CD4-positive, alpha-beta T cell treated with Interleukin-6 for 4 hours (primary cell): ENCODE measurements at places on chromosomes 13 and 19.

GRCh38 chr19:23855676-23856075, 59.0 kb upstream of the ZNF726 start:
- no peak for DNase-seq

- peak; percentile 64 for DNase-seq
Measured at GRCh38 chr19:861756-862580, 2.5 kb downstream of the CFD start.

DNA sequence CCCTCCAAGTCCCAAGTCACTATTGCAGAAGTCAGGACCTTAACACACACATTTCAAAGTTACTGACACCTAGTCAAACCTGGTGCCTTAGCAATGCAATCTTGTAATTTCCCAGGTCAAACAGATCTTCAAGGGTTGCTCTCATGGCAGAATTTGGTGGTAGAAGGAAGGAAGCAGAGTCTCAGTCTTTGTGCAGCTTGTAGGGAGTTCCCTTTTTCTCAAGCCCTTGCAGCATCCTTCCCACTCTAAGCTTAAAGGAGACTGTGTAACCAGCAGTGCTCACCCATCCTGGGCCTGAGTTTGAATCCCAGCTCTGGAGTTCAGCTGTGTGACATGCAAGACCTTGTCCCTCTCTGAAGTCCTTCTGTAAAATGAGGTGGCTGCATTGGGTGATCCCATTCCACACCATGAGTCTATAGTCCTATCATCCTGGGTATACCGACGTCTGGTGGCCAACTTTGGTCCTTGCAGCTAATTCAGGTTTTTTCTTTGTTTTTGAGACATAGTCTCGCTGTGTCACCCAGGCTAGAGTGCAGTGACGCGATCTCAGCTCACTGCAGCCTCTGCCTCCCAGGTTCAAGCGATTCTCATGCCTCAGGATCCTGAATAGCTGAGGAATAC, 9.8 kb downstream of the SIGLEC10 start:
- DNase-seq: peak; percentile 42

DNA sequence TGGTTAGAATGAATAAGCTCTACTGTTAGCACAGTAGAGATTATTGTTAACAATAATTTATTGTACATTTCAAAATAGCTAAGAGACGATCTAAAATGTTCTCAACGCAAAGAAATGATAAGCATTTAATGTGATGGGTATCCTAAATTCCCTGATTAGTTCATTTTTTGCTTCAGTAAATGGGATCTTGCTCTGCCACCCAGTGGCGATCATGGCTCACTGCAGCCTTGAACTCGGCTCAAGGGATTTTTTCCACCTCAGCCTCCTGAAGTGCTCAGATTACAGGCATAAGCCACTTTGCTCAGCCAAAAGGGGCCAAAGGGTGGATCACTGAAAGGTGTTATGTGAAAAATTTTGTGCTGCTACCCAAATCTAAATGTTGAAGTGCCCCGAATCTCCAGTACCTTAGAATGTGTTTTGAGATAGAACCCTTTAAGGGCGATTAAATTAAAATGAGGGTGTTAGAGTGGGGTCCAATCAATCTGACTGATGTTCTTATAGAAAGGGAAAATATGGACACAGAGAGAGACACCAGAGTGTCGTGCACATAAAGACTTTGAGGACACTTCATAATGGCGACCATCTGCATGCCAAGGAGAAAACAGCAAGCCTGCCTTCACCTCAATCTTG, 31.5 kb upstream of the ZNF766 start:
- peak; percentile 67 for DNase-seq

- no peak for DNase-seq
Measured at GRCh38 chr19:30097746-30098280, 155.8 kb downstream of the URI1 start.

GRCh38 chr13:70457474-70457873, 349.2 kb upstream of the KLHL1 start:
- DNase-seq: no peak

DNA sequence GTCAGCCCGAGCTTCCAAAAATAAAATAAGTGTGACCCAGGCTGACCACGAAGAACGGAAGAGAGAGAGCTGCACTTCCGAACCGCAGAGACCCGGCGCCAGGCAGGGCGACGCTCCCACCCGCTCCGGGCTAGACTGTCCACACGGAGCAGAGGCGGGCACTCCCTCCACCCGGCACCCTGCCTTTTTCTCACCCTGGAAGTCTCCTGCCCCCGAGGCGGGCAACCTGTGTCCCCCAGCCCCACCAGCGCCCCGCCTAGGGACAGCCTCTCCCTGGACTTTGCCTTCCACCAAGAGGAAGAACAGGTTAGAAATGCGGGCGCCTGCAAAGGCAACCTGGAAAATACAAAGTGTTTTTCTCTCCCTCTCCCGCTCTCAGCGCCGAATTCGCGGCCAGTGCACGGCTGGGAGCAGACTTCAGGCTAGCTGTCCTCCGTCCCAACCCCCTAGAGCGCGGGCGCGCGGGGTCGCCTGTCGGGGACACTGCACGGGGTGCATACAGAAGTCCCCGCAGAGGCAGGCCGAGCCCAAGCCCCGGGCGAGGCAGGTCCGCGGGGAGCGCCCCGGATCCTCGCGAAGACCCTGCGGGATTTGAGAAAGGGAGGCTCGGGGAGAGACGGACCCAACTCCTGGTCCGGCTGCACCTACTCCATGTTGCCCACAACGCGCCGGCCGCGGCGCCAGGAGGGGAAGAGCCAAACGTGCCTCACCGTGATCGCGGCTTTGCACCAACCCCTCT, 845 bp downstream of the SPRY2 start:
- DNase-seq: no peak

GRCh38 chr13:39023316-39023715, 14.6 kb downstream of the PROSER1 start:
- DNase-seq: no peak

GRCh38 chr19:4083677-4084546, 17.2 kb upstream of the ZBTB7A start:
- peak; percentile 53 for DNase-seq

DNA sequence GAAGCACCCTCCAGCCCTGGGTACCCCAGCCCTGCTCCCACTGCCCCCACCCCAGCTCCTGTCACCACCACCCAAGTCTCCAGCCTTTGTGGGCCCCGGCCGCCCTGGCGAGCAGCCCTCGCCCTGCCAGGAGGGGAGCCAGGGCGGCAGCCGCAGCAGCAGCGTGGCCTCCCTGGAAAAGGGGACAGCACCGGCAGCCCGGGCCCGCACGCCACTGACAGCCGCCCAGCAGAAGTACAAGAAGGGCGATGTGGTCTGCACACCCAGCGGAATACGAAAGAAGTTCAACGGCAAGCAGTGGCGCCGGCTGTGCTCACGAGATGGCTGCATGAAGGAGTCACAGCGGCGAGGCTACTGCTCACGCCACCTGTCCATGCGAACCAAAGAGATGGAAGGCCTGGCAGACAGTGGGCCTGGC, 3.9 kb downstream of the CIC start:
- DNase-seq: no peak

- no peak for DNase-seq
Measured at GRCh38 chr13:48741377-48741776, 87.6 kb downstream of the CYSLTR2 start.

- no peak for DNase-seq
Measured at GRCh38 chr13:29435125-29435911, 160.2 kb downstream of the SLC7A1 start.

- DNase-seq: no peak
Measured at GRCh38 chr13:63516124-63516523, 2100.5 kb upstream of the PCDH20 start.

GRCh38 chr19:55958356-55958755, 10.7 kb downstream of the NLRP8 start:
- no peak for DNase-seq

DNA sequence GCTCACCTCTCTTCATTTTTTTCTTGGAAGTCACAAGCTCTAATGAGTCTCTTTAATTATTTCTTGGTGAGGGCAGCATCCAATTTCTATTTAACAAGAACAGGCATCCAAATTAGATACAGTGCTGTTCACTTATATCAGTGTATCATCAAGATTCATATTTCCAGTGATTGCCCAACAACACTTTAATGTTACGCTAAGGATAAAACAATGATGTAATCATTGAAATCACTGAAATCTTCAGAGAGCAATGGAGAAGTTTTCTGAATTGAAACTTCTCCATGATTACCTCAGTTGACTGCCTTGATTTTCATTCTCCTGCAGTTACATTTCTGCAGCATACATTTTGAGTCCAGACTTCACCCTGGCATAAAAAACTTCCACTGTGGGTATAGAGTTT, 17.1 kb upstream of the LRCH1 start:
- no peak for DNase-seq

GRCh38 chr19:33883859-33884519, 87.3 kb downstream of the KCTD15 start:
- no peak for DNase-seq

GRCh38 chr13:33251131-33251661, 34.4 kb downstream of the STARD13 start:
- DNase-seq: no peak
